ENCODE measurements at places on chromosomes 12 and 14.

- DNase-seq = no peak
Observed at GRCh38 chr12:67669217-67669933, 20.8 kb downstream of the DYRK2 start.

- no peak for DNase-seq
Observed at GRCh38 chr12:121424624-121424975, 24.7 kb downstream of the RNF34 start.

GRCh38 chr12:83136411-83136810 is 449.7 kb downstream of the TMTC2 start:
- DNase-seq = no peak

DNA sequence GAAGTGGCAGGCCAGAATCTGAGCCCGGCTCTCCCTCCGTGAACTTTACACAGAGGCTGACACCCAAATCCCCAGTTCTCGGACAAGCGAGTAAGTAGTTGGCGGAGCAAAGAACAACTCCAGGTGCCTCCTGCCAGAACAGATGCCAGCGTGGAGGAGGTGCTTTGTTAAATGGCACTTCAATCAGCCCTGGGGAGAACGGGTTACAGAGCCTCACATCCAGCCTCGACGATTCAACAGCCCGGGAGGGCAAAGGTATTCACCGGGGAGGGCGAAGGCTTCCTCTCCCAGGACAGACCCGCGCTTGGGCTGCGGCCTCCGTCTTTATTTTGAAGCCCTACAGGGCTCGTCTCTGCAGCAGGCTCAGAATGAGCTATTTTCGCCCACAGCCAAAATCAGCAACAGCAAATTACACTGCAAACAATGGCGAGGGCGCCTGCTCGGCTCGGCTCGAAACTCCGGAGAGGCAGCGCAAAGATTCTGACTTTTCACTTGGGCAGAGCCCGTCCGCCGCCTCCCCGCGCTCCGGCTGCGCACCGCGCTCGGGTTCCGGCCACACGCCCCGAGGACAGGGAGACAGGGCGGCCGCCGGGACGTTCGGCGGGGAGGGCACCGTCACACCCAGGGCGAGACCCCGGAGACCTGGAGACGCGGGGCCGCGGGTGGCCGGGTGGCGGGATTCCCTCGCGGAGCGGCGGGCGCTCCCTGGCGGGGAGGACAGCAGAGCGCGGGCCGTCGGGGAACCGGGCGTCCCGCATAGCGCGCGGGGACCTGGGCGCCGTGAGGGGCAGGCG is 811 bp downstream of the TMCC3 start:
- DNase-seq = peak; percentile 25

DNA sequence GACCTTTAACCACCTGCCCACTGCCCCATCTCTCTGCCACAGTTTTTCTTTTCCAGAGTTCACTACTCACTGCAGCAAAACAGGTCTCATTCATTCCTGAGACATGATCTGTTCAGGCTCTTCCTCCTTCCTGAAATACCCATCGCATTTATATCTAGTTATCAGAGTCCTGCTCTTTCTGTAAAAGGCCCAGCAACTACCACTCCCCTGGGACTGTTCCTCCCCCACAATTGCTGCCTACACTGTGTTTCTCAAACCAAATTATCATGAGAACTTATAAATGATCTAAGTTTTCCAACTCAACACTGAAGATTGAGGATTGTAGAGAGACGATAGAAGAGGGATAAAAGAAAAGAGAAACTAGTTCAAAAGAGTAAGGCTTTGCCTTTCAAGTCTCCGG is 40.8 kb upstream of the EPS8 start:
- peak; percentile 31 for DNase-seq

DNA sequence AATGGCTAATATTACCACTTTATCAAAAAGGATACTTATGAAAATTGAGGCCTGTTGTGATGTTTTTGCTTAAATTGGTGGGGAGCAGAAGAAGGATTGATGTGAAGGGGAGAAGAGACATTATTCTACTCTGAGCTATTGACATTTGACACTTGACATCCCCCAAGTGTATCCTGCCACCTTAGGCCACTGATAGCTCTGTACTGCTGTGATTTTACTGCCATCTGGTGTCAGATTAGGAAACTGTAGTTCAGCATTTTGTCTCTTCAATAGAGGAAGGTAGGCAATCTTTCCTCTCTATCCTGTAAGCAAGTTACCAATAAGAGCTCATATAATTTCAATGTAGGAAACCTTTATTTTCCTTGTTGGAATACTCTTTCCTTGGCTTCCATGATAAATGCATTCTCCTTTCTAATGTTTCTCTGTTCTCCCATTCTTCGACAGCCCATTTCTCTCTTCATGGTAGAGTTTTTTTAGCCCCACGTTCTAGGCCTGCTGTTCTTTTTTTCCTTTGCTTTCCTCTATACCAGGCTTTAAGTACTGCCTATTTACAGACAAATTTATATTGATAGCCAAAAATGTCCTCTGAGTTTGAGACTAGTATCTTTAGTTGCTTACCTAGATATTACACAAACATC is 46.3 kb downstream of the PPHLN1 start:
- DNase-seq = no peak

DNA sequence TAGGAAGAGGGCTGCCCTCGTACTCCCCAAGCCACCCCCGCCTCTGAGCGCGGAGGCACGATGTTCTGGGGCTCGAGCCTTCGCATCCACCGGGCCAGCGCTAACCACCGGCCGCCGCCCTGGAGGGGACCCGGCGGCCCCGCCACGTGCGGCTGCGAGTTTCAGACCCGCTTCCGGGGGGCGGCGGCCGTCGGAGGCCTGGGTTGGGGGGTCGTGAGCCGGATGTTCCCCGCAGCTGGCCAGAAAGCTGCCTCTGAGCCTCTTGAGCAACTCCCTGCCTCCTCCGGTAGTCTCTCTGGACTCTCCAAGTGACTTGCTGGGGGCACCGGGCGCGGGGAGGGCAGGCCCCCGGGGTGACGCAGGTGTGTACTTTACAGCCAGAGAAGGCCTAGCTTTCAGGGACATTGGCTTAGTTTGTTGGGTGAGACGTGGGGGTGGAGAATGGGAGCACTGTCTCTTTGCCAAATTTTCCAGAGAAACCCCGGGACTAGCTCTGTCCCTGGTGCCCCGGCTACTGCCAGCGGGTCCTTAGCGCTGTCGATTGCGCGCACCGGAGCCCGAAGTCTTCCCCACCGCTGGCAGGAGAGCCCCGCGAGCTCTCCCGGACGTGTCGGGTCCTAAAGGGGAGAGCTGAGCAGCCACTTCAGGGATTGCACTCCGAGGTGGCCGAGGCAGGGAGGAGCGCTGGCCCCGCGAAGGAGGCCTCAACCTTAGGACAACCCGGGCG is 15.6 kb downstream of the OTX2 start:
- no peak for DNase-seq

DNA sequence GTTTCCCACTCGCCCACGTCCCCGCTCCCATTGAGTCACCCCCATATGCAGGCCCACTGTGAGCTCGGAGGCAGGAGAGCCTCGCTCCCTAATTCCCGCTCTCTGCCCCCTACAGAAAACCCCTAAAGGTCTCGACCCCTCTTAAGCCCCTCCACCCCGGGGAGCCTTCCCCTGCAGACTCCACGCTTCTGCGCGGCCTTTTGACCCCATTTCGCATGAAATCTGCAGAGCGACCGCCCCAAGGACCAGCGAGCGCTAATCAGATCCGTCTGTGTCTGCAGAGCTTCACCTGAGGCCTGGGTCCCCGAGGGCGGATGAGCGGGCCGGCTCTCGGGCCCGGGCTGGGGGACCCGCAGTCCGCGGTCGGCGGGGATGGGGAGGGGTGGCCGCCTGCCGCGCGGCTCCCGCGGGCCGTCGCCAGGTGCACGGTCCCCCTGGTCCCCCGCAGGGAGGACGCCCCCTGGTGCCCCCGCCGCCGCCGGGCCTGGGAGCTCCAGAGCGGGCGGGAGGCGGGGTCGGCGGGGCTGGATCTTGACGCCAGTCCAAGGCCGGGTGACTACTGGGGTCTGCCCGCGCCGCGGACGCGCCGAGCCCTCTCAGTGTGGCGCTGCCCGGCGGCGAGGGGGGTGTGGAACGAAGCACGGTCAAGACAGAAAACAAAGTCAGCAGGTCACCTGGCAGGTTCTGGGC is 10.1 kb downstream of the BMP4 start:
- no peak for DNase-seq

DNA sequence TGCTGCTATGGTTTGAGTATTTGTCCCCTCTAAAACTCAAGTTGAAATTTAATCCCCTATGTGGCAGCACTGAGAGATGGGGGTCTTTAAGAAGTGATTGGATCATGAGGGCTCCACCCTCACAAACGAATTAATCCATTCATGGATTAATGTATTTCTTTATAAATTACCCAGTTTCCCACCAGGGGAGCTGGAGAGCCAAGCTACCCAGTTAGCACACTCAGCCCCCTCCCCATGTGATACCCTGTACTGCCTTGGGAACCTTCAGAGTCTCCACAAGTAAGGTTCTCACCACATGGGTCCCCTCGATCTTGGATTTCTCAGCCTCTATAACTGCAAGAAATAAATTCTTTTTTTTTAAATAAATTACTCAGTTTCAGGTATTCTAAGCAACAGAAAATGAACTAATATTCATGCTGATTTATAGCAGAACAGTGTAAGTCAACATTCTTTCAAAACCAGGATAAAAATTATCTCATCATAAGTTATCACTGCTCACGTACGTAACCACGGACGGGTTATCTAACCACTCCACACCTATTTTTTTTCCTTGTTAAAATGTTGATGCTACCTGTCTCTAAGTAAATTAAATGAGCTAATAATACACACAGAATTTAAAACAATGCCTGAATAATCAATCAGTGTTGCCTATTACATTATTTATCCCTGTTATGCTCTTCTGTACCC is 3.6 kb downstream of the NAP1L1 start:
- DNase-seq = no peak

DNA sequence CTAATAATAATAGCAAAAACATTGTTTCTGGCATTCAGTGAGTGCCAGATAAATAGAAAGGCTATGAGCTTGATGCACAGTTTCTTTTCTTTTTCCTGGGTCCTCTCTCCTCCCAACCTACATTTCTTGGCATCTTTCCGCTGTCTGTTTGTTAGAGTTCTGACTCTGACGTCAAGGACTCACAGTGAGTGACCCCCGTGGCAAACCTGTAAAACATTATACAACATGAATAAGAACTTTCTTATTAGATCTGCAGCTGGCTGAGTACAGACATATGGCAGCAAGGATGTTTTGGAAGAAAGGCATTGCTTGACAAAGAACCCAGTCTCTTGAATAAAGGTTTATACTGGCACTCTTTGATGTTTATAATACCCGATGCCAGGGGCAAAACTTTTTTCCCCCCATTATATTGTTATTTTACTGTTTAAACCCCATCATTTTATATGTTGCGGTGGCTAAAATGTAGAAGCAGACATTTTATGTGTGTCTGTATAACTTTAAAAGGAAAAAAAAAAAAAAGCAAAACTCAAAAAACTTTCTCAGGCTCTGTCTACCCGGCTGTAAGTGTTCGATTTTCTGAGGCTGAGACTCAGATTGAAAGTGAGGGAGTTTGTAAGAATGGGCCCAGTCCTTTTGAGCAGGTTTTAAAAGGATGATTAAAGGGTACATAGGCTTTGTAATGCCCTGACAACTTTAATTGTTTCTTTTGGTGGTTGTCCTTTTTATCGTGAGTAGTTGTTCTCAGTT is 159.3 kb downstream of the PDE3A start:
- DNase-seq = no peak

DNA sequence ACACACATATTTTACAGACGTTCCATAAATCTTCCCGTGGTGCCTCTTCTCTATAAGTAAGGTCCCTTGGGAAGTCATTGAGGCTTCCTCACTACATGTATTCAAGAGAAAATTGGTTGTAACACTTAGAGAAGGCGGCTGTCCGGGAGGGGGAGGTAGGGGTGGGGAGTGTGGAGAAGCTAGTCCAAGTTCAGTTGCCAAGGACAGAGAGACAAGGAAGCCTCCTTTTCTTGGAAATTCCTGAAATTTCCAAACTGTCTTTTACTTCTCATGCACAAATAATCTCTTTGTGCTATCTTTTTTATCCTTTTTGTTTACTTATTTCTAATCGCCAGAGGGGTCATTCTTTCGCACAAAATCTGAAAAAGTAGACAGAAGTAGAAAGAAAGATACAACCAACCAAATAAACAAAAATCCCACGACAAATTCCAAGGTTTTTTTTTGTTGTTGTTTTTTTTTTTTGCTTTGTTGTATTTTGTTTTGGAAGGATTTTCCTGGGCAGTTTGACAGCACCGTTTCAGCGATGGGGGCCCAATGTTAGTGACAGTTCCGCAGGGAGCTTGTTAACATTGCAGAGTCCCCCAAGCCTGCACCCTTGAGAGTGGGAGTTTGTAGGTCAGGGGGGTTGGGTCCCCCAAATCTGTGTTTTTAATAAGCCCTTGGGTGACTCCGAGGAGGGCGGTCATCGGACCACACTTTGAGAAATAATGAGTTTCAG is 45.2 kb downstream of the MAP1LC3B2 start:
- DNase-seq = no peak

DNA sequence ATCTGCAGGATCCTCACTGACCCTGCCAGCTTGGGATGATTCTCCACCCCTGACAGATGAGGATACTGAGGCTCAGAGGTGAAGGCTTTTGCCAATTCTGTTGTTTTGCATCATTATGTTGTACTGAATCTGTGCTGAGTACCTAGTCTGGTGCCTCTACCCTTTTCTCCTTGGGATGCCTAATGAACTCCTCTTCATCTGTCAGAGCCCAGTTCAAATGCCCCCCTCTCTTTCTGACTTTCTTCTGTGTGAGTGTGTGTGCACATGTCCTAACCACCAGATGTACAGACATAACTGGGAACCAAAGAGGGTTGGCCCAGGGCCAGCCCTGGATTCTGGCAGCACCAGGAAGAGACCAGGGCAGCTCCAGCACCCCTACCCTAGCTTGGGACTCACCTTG is 22.8 kb downstream of the FOXN4 start:
- DNase-seq = no peak

DNA sequence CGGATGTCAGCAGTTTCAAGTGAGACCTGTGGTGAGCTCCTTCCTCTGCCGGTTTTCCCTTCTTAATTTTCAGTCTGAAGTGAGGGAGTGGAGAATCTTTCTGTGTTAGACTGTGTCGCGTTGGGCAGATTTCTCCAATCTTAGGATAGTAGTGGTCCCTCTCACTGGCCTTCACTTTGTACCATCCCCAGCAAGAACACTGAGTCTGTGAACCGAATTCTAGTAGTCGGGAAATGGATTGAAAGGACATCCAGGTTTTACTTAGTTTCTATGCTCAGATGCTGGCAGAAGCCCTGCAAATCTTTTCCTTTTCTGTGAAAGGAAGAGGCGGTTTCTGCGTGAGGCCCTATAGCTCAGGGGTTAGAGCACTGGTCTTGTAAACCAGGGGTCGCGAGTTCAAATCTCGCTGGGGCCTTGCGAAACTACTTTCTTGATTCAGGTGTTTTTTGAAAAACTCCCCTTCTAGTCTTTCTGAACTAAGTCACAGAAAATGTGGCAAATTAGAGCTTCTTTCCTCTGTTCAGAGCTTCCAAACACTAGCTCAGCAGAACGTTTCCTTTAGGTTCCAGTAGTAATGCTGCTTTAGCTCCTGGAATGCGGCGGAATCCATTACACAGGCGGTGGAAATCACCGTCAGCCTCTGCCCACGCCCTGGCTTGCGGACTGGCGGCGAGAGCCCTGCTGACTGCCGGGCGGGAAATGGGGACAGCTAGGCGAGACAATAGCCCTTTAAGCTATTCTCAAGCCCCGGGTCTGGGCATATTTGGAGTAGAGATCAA is 2.8 kb upstream of the RNASE4 start:
- peak; percentile 61 for DNase-seq
